ENCODE measurements at places on chromosomes 5 and 9.

- no peaks in the 10 kb centered on the region for H3K27me3 ChIP-seq
- DNase-seq: no peak
- H3K4me1 ChIP-seq: peaks cover 7% of the 10 kb centered on the region
- no peak overlapping the region for H3K27ac ChIP-seq
- H3K4me3 ChIP-seq: no peak overlapping the region
- H3K36me3 ChIP-seq: no peaks in the 10 kb centered on the region
These were observed 106.4 kb downstream of the ZSWIM6 start for GRCh38 chr5:61438298-61438970.

DNA sequence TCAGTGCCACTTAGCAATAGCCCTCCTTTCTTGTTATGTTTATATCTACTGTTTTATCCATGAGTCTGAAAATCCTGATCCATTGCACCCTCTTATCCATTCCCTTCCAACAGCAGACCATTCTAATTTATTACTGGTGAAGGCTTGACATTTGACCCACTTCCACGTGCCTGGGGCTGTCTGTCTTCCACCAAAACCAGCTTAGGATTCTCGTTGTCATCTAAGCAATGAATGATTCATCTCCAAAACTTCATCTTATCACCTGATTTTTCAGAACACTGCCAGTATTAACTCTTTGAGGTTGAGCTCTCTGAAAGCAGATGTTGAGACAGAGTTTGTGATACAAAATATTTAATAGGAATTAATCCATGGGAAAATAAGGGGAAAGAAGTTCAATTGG lies 277.8 kb upstream of the FBXL7 start:
- H3K27ac ChIP-seq: no peak overlapping the region
- no peak for DNase-seq
- H3K36me3 ChIP-seq: no peaks in the 10 kb centered on the region
- H3K27me3 ChIP-seq: no peaks in the 10 kb centered on the region
- no peak overlapping the region for H3K4me3 ChIP-seq
- no peaks in the 10 kb centered on the region for H3K4me1 ChIP-seq

DNA sequence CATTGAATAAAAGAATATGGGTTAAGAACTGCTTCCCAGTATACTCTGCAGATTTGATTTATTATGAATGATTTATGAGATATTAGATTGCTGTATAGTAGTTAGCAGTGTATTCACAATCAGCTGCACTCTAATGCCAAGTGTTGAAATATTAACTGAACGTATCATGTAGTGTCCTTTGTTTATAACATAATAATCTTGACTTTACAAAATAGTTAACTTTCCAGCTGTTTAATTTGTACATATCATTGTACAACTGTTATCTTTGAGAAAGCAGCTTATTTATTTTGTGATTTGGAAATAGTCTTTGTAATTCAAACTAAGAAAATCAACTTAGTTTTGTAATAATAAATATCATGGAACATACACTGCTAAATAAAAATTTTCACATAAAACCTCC lies 219.5 kb downstream of the RANBP17 start:
- H3K36me3 ChIP-seq: no peaks in the 10 kb centered on the region
- no peaks in the 10 kb centered on the region for H3K4me1 ChIP-seq

DNA sequence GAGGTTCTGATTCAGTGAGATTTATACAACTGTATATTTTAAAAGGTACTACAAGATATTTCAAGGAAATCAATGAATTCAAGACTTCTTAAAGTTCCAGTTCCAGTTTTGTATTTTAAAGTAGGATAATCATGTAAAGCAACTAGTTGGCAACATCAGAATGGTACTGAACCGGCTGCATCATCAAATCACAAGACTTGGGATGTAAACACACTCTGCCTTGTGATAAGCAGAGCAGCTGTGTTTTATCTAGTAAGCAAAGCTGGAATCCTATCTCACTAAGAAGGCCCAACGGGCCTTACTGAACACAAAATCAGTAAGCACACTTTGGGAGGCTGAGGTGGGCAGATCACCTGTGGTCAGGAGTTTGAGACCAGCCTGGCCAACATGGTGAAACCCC lies 327.2 kb upstream of the NREP start:
- H3K4me1 ChIP-seq: no peaks in the 10 kb centered on the region
- no peak for DNase-seq
- peak overlapping the region; percentile 13 for H3K27ac ChIP-seq
